ENCODE measurements at places on chromosomes 2 and 18. TPM values are rescaled to one million over a fixed set of nuclear protein-coding genes. Genes with fewer than 3 reads are reported as not detected.
A peak's percentile ranks its signal among the peaks of the same experiment; 100 is the strongest.

GRCh38 chr2:148028781-148029180 lies 7.9 kb downstream of the MBD5 start:
- H3K27me3 ChIP-seq, result no peaks in the 10 kb centered on the region
- no peak overlapping the region for H3K27ac ChIP-seq
- H3K4me1 ChIP-seq, result peaks cover 15% of the 10 kb centered on the region
- H3K36me3 ChIP-seq, result peaks cover 8% of the 10 kb centered on the region
- H3K4me3 ChIP-seq, result no peak overlapping the region

DNA sequence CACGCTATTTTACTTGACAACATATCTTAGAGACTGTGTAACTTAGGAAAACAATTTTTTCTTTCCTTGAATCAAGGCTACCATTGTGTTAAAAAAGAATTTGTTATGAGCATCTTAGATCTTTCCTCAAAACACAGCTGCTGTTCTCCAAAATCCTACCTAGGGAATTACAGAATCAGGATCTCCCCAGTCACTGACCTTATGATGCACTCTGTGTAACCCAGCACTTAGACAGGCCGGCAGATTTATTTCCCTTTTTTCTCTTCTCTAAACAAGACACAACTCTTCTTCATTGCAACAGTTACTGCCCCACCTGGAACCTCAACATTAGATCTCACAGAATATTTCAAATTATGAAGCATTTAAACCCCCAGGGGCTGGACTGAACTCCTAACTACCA lies 13.5 kb upstream of the C2orf15 start:
- H3K27ac ChIP-seq, result no peak overlapping the region
- DNase-seq, result no peak
- peaks cover 5% of the 10 kb centered on the region for H3K27me3 ChIP-seq

DNA sequence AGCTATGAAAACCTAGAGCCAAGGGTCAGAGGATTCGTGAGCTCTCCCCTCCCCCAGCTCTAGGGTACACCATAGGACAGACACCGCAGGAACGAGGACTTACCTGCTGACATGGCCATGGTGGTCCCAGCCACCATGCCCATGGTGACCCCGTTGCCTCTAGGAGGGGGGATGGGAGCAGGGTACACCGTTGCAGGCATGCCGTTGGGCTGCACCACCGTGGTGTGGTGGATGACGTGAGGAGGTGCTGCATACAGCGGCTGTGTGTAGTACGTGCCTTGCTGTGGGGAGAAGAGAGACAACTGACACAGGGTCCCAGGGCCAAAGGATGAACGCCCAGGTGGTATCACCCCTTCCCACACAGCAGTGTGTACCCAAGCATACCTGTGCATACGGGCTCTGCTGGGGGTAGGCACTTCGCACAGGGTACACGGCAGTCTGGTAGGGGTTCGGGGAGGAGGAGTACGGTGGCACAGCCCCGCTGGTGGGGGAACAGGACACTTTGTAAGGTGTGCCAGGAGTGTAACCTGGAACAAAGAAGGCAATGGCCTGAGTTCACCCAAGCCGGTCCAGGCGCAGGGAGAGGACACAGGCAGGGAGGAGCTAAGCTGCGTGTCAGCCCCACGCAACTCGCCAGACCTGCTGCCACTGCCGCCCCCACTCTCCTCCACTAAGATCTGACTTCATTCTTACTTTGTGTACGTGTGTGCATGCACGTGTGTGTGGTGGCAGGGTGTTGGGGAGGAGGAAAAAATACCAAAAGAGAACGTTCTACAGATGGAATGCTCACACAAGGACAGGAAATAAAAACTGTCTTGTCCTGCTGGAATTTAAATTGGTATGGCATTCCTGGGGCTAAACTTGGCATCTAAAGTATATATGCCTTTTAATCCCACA lies 37.8 kb downstream of the FAM168B start:
- peaks cover 60% of the 10 kb centered on the region for H3K36me3 ChIP-seq
- no peak overlapping the region for H3K4me3 ChIP-seq
- H3K4me1 ChIP-seq, result no peaks in the 10 kb centered on the region
- DNase-seq, result no peak
- H3K27ac ChIP-seq, result no peak overlapping the region

GRCh38 chr18:63145166-63145850 lies 174.3 kb downstream of the BCL2 start:
- H3K36me3 ChIP-seq, result peaks cover 70% of the 10 kb centered on the region
- no peaks in the 10 kb centered on the region for H3K27me3 ChIP-seq
- no peak for DNase-seq
- peaks cover 27% of the 10 kb centered on the region for H3K4me1 ChIP-seq
- H3K27ac ChIP-seq, result no peak overlapping the region

- H3K27me3 ChIP-seq, result peaks cover 4% of the 10 kb centered on the region
- no peak overlapping the region for H3K4me3 ChIP-seq
- no peaks in the 10 kb centered on the region for H3K36me3 ChIP-seq
- no peaks in the 10 kb centered on the region for H3K4me1 ChIP-seq
- no peak for DNase-seq
Measured at GRCh38 chr18:59431131-59431530, 72.1 kb upstream of the LMAN1 start.

GRCh38 chr18:48336332-48336731 lies 72.9 kb downstream of the ZBTB7C start:
- no peak overlapping the region for H3K4me3 ChIP-seq
- DNase-seq, result no peak
- no peak overlapping the region for H3K27ac ChIP-seq
- H3K27me3 ChIP-seq, result peaks cover 27% of the 10 kb centered on the region
- H3K4me1 ChIP-seq, result no peaks in the 10 kb centered on the region
- no peaks in the 10 kb centered on the region for H3K36me3 ChIP-seq

- H3K36me3 ChIP-seq, result no peaks in the 10 kb centered on the region
- no peak overlapping the region for H3K4me3 ChIP-seq
- no peak for DNase-seq
- no peaks in the 10 kb centered on the region for H3K4me1 ChIP-seq
- no peak overlapping the region for H3K27ac ChIP-seq
Measured at GRCh38 chr18:51999351-51999750, 340.6 kb upstream of the DCC start.

GRCh38 chr2:96083989-96084857 lies 32.1 kb downstream of the ADRA2B start:
- peak; percentile 1 for DNase-seq
- H3K36me3 ChIP-seq, result no peaks in the 10 kb centered on the region
- H3K4me1 ChIP-seq, result no peaks in the 10 kb centered on the region
- H3K27me3 ChIP-seq, result peaks cover 8% of the 10 kb centered on the region
- H3K4me3 ChIP-seq, result no peak overlapping the region

GRCh38 chr2:65292106-65292400 lies 64.4 kb downstream of the ACTR2 start:
- no peaks in the 10 kb centered on the region for H3K36me3 ChIP-seq
- H3K4me3 ChIP-seq, result no peak overlapping the region
- H3K27me3 ChIP-seq, result peaks cover 28% of the 10 kb centered on the region
- peaks cover 6% of the 10 kb centered on the region for H3K4me1 ChIP-seq
- no peak overlapping the region for H3K27ac ChIP-seq

DNA sequence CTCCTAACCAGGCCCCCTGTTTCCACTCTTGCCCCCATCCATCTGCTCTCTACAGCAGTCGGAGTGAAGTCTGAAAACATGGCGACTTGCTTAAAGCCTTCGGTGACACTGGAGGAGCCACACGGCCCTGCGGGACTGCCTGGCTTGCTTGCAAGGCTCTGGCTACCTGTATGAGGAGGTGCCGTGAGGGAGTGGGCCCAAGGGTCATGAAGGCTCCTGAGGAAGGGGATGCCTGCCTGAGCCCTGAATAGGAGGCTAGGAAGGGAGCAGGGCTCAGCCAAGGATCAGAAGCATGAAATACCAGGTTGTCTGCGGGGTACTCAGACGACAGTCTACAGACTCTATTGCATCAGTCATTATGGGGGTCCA lies 75.4 kb downstream of the EMX1 start:
- no peaks in the 10 kb centered on the region for H3K27me3 ChIP-seq
- no peaks in the 10 kb centered on the region for H3K36me3 ChIP-seq
- no peak overlapping the region for H3K27ac ChIP-seq
- peak; percentile 7 for DNase-seq

- no peak overlapping the region for H3K4me3 ChIP-seq
- no peak overlapping the region for H3K27ac ChIP-seq
- H3K27me3 ChIP-seq, result no peaks in the 10 kb centered on the region
- DNase-seq, result no peak
- no peaks in the 10 kb centered on the region for H3K36me3 ChIP-seq
- H3K4me1 ChIP-seq, result peaks cover 4% of the 10 kb centered on the region
Measured at GRCh38 chr2:73091696-73092095, 20.2 kb upstream of the SFXN5 start.

DNA sequence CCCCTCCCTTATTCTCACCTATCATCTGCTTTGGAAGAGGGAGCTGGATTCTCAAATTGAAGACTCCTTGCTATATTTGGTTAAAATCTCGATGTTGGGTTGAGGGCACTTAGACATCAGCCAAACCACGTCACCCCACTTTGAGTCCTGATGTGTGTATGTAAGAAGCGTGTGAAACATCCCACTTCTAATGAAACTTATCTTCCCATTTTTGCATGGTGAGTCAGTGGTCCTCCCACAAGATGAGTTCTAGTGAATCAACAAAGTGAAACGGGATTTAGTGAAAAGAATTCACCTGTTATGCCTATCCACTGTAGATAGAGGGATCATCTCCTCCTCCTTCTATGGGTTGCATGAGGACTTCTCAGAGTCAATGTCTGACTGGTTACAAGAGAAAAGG lies 51.4 kb upstream of the SPRED2 start:
- H3K4me3 ChIP-seq, result no peak overlapping the region
- no peaks in the 10 kb centered on the region for H3K36me3 ChIP-seq
- H3K27me3 ChIP-seq, result peaks cover 2% of the 10 kb centered on the region
- no peaks in the 10 kb centered on the region for H3K4me1 ChIP-seq

DNA sequence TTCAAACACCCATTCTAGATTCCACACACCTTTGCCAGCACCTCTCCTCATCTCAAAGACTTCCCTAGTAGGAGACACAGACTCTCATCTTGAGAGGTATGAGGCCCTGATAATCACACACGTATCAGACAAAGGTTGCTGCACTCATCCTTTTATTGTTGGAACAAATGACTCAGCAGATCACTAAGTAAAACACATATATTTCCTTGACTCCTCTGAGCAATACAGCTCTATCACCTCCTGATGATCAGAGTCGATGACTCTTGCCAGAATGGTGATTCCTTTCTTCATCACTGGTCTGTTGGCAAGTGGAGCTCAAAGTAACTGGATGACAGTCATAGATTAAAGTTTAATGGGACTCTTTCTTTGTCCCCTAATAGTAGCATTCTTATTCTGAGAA lies 1049.2 kb upstream of the ZEB2 start:
- H3K4me1 ChIP-seq, result no peaks in the 10 kb centered on the region
- no peaks in the 10 kb centered on the region for H3K36me3 ChIP-seq
- no peak overlapping the region for H3K4me3 ChIP-seq

GRCh38 chr2:236717729-236718128 lies 148.1 kb downstream of the ACKR3 start:
- no peak overlapping the region for H3K27ac ChIP-seq
- H3K4me1 ChIP-seq, result peaks cover 10% of the 10 kb centered on the region
- H3K36me3 ChIP-seq, result no peaks in the 10 kb centered on the region
- peaks cover 39% of the 10 kb centered on the region for H3K27me3 ChIP-seq
- H3K4me3 ChIP-seq, result no peak overlapping the region

DNA sequence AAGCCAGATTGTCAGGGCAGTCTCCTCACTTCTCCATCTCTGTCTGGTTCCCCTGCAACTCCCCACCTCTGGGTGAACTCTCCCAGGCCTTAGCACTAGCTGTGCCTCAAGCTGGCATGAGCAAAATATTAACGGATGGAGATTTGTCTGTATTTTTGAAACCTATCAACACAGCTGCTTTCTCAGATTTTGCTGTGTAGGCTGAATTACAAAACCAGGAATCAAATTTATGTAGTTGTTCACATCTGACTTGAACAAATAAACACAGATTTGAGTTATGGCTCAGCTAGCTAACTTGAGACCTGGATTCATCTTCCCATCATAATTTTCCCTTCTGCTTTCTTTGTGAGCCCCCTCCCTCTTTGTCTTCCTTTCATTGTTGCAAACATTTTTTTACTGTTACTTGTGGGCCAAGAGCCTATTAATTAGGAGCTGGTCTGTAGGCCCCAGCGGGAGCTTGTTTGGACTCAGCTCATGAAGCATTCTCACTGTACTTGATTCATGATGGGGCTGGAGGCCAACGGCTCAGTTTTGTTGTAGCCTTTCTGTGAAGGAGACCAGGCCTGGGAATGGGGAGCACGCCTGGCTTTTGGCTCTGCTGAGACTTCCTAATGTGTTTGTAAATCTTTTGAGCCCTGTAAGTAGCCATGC lies 164.1 kb upstream of the GATA6 start:
- H3K4me3 ChIP-seq, result no peak overlapping the region
- DNase-seq, result no peak
- H3K27ac ChIP-seq, result no peak overlapping the region
- no peaks in the 10 kb centered on the region for H3K4me1 ChIP-seq
- no peaks in the 10 kb centered on the region for H3K36me3 ChIP-seq
- peaks cover 2% of the 10 kb centered on the region for H3K27me3 ChIP-seq

DNA sequence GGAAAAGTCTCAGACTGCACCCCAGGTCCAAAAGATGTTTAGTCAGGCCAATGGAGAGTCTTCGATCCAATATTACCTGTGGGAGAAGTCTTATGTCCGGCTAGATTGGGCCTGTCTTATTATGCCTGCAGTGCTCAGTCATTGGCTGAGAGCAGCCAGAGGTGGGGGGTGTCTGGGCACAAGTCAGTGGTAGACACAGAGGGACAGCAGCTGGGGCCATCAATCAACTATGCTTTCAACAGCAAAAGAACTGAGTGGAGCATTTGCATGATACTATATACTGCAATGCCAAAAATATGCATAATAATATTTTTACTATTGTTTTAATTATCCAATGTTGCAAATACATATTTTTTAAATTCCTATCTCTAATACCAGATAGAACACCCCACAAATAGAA lies 298.6 kb upstream of the CDH20 start:
- H3K4me1 ChIP-seq, result no peaks in the 10 kb centered on the region
- H3K36me3 ChIP-seq, result no peaks in the 10 kb centered on the region
- H3K27me3 ChIP-seq, result no peaks in the 10 kb centered on the region
- H3K4me3 ChIP-seq, result no peak overlapping the region
- no peak for DNase-seq

DNA sequence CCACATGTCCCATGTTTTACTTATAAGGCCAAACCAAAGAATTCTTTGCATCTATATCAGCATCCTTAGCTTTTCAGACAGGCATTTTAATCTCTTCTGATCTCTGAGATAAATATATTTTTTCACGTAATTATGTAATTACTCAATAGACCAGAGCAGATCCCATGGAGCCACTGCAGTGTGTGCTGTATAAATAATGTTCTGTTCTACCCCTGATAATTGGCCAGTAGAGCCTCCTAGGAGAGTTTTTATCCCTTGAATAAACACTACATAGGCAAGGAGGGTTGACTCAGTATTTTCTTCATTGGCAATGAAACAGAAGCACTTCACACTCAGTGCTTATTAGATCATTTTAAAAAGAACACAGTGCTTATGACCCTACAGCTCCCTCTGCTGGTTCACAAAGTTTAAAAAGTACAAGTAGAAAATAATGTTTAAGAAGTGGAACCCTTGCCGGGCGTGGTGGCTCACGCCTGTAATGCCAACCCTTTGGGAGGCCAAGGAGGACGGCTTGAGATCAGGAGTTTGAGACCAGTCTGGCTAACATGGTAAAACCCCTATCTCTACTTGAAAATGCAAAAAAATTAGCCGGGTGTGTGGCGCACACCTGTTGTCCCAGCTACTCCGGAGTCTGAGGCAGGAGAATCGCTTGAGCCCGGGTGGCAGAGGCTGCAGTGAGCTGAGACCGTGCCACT lies 91.9 kb downstream of the PPP1R1C start:
- H3K27me3 ChIP-seq, result peaks cover 4% of the 10 kb centered on the region
- no peak overlapping the region for H3K27ac ChIP-seq
- H3K4me3 ChIP-seq, result no peak overlapping the region

- no peak overlapping the region for H3K4me3 ChIP-seq
- H3K36me3 ChIP-seq, result no peaks in the 10 kb centered on the region
- H3K27me3 ChIP-seq, result no peaks in the 10 kb centered on the region
Measured at GRCh38 chr2:112887964-112888749, 22.8 kb upstream of the IL37 start.

CASP10 gene
- total RNA-seq, result 51.3 TPM

ADAM23 gene
- 0.85 TPM for total RNA-seq

ACVR1 gene
- total RNA-seq, result 24.2 TPM

SLC5A6 gene
- total RNA-seq, result 23.6 TPM

GPR75 gene
- total RNA-seq, result 1.4 TPM

Data from activated CD4-positive, alpha-beta memory T cell treated with anti-CD3 and anti-CD28 coated beads, Interleukin-2, amount 10 ng/mL, durations not matched to agents 7 days and 5 days (primary cell).